DMS79 (cell line): ENCODE measurements at places on chromosomes 13 and 19.

- no peak for DNase-seq
These were observed 403.8 kb upstream of the PRR20A start for GRCh38 chr13:56736966-56737365.

DNA sequence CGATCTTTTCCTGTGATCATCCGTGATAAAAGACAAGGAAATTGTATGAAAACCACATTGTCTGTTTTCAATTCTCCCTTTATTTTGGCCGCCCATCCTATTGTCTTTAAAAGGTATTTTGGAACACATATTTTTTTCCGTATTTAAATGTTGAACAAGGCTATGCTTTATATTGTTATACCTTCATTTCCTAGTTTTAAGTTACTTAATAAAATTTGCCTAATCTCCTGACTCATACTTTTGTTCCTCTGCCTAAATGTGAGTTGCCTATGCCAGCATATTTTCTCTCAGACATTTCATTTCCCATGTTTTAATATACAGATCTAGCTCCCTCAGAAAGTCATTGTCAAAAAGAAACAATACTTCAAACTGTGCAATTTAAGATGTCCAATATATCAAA lies 104.2 kb downstream of the SLITRK6 start:
- no peak for DNase-seq

GRCh38 chr13:50511877-50512341 lies 331.6 kb downstream of the DLEU7 start:
- no peak for DNase-seq

DNA sequence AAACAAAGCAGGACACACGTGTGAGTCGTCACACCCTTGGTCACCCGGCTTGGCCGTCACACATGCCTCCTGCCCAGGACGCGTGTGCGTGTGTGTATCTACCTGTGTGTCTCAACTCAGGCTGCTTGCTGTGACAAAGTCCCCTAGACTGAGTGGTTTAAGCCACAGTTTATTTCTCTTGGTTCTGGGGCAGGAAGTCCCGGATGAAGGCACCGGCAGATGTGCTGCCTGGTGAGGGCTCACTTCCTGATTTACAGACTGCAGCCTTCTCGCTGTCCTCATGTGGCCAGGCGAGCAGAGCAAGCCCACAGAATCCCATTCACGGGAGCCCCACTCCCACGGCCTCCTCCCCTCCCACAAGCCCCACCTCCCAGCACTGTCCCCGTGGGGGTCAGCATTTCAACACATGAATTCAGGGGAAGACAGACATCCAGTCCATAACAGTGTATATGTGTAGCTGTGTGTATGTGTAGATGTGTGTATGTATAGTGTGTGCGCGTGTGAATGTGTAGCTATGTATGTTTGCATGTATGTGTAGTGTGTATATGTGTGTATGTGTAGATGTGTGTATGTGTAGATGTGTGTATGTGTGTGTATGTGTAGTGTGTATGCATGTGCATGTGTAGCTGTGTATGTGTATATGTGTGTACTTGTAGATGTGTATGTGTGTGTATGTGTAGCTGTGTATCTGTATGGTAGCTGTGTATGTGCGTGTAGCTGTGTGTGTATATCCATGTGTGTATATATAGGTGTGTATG lies 51.5 kb downstream of the MCF2L start:
- no peak for DNase-seq

DNA sequence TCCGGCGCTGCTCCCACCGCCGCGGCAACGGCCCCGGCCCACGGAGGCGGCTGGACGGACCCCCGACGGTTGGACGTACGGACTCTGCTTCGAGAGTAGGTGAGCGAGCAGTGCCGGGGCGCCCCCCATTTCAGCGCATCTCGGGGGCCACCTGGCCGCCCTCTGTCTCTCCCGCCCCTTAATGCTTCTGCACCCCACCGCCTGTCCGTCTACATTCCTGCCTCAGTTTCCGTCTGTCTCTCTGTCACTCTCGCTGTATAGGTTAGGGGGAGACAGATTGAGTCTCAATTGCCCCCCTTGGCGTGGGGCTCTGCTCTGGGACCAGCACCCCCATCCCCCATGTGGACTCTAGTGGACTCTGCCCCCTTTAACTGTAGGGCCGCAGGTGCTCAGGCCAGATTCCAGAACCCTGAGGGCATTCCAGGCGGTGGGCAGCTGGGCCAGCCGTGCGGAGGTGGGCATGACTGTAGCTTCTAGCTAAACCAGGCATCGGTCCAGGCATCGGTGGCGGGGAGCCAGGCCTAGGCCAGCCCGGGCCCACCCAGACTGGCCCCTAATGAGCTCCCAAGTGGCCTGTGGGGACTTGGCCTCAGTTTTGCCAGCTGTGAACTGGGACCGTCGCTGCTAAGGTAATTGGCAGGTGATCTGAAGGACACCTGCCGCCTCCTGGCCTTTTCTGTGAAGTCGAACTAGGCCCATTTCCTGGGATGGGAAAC lies 373 bp downstream of the TNFAIP8L1 start:
- no peak for DNase-seq

DNA sequence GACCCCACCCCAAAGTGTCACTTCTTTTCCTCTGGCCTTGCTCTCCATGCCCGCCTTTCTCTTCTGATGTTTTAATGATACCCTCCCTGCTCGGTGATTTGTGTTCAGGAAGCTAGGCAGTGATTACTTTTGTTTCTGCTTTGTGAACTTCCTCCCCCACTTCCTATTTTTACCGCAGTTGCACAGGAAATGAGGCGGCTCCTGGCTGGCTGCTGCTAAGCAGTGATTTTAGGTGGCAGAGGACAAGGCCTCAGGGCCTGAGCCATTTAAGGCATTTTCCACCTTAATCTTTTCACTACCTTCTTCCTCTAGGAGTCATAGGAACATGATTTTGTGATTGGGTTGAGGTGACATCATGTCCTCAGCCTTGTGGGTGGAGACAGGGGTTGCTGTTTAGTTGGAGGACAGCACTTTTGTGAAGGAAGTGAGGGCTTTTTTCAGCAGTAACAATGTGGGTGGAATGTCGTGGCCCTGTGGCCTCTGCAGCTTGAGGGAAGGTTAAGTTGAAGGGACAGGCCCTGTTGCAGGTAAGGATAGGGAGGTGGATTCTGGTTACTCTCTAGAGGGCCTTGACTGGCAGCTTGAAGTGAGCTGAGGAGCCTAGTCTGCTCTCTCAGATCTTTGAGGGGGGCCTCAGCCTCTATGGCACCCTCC lies 15.7 kb downstream of the GARRE1 start:
- no peak for DNase-seq

GRCh38 chr13:39784347-39784746 lies 128.9 kb downstream of the COG6 start:
- no peak for DNase-seq

DNA sequence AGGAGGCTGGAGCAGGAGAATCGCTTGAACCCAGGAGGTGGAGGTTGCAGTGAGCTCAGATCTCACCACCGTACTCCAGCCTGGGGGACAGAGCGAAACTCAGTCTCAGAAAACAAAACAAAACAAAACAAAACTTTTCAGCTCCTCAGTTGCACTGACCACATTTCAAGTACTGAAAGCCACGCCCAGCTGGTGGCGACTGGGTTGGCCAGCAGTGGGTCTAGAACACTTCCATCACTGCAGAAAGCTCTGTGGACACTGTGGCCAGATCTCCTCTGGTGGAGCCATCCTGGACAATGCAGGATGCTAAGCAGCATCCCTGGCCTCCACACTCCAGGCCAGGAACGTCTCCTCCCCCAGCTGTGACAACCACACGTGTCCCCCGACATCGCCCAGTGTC lies 21.1 kb downstream of the TLE2 start:
- DNase-seq = no peak

- no peak for DNase-seq
These were observed 206.9 kb upstream of the ZNF536 start for GRCh38 chr19:30165228-30165813.

DNA sequence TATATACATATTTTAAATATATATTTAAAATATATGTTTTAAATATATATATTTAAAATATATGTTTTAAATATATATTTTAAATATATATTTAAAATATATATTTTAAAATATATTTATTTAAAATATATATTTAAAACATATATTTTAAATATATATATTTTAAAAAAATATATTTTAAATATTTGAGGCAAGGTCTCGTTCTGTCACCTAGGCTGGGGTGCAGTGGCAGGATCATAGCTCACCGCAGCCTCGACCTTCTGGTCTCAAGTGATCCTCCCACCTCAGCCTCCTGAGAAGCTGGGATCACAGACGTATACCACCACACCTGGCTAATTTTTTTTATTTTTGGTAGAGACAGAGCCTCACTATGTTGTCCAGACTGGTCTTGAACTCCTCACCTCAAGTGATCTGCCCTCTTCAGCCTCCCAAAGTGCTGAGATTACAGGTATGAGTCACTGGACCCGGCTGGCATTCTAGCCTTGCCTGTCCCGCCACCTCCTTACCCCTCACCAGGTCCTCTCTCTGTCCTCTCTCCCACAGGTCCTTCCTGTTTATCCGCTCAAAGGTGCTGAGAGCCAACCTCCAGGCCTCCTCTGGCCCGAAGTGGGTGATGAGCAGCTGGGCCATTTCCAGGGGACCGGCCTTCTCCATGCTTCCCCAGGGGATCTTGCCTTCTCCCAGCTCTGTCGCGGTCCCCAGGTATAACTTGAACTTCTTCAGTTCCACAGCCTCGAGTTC lies 564 bp downstream of the NLRP12 start:
- DNase-seq = no peak

- DNase-seq = no peak
These were observed 339.4 kb downstream of the SPRY2 start for GRCh38 chr13:80001510-80001842.

- no peak for DNase-seq
These were observed 11.7 kb downstream of the SYDE1 start for GRCh38 chr19:15118789-15119494.

DNA sequence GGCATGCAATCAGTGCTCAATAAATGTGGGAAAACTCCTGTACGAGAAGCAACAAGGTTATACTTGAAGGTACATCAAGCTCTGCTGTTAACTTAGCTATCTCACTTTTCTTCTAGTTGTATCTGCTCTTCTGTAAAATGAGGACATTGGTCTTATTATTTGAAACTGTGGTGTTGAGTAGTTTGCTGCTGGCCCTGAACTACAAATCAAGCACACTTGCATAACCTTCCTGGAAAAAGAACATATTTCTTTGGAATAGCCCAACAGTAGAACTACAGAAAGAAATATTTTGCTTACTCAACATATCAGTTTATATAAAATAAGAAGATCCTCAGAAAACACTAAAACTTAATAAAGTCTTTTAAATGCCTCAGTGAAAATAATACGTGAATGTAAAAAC lies 203.0 kb downstream of the KCTD12 start:
- no peak for DNase-seq

- no peak for DNase-seq
These were observed 15.5 kb downstream of the KLF2 start for GRCh38 chr19:16340092-16340491.

DNA sequence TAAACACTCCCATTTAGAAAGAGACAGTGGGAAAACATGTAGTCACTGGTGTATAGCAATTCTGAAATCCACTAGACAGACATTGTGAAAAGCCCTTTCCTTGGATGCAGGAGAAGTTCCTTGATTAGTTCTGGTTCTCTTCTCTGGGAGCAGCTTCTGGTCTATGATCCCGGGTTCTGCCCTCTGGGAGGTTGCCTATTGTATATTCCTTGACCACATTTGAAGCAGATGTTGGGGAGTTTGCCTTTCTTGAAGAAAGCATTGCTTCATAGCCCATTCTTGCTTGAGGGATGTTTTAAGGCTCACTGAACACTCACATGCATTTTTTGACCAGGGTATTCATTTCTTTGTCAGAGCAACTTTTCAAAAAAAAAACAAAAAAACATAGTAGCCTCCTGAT lies 211.9 kb downstream of the NDFIP2 start:
- DNase-seq = no peak

- no peak for DNase-seq
These were observed 19.0 kb downstream of the FNDC3A start for GRCh38 chr13:48994706-48995105.

DNA sequence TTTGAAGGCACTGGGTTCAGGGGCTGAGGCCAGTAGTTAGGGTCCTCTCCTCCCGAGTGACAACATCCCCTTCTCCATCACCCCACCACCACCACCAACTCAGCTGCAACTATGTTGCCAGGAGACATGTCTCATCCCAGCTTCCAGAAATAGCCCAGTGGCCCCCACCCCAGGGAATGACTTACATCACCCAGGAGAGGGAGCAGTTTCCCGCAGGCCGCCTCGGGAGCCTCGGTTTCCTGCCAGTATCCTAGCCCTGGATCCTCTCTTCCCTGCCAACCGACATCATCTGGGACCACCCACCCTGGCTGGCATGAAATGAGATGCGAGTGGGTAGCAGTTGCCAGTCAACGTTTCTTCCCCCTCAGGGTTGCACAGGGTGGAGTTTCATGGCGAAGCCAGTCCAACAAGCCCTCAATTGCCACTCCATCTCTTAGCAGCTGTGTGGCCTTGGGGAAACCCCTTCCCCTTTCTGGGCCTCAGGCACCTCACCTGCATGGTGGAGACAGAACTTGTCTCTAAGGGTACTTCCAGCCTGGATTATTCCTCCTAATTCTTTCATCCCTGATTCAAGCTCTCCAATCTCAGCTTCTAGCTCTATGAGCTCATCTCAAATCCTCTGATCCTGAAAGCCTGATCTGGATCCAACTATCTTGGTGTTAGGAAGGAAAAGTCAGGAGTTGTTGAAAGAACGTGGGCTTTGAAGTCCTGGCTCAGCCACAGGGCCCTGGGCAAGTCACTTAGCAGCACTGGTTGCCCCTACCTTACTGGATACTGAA lies 3.9 kb upstream of the GSK3A start:
- DNase-seq = no peak

GRCh38 chr13:38530492-38530891 lies 156.4 kb upstream of the FREM2 start:
- no peak for DNase-seq

- no peak for DNase-seq
These were observed 46.6 kb upstream of the GPR183 start for GRCh38 chr13:99353836-99354235.

DNA sequence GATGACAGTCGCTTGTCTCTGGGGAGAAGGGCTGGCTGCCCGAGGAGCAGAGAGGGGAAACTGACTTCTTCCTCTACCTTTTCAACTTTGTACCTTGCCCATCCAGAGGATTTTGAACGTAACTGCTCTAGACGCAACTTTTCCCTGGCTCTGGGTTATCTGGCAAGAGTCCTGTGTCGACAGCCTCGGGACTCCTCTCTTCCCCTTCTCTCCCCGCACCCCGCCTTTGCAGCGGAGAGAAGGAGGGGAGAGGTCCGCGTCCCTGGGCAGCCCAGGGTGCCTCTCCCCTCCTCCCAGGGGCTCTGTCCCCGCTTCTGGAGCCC lies 574 bp downstream of the SH3GL1 start:
- no peak for DNase-seq

- no peak for DNase-seq
These were observed 2215.4 kb upstream of the PCDH20 start for GRCh38 chr13:63631006-63631405.

- DNase-seq = no peak
These were observed 73.2 kb upstream of the MLNR start for GRCh38 chr13:49146950-49147355.

- DNase-seq = no peak
These were observed 27.0 kb upstream of the ZNF492 start for GRCh38 chr19:22606954-22607652.
